Stimulated activated CD8-positive, alpha-beta memory T cell treated with anti-CD3 and anti-CD28 coated beads, Interleukin-7, amount 100 ng/mL, for 1 hour (primary cell): ENCODE measurements at places on chromosomes 3 and 15.

DNA sequence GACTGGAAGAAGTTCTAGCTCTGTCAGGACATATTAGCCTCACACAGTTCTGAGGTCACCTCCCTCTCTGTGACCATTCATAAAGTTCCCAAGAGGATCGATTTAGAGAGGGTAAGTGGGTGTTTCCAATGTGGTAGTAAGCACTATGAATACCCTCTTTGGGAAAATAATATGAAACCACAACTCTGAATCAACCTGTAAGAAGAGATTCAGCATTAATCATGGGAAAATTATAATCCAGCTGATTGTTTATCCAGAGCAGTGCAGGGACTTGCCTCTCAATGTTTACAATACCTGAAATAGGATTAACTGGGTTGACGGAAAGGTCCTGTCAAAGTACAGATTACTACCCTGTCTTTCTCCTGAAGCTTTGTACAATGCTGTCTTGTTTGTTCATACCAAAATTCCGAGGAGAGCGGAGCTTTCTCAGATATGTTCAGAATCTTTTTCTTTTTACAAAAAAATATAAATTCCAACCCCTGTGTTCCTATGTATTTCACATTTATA, 302.9 kb upstream of the DPPA4 start:
- DNase-seq: no peak

DNA sequence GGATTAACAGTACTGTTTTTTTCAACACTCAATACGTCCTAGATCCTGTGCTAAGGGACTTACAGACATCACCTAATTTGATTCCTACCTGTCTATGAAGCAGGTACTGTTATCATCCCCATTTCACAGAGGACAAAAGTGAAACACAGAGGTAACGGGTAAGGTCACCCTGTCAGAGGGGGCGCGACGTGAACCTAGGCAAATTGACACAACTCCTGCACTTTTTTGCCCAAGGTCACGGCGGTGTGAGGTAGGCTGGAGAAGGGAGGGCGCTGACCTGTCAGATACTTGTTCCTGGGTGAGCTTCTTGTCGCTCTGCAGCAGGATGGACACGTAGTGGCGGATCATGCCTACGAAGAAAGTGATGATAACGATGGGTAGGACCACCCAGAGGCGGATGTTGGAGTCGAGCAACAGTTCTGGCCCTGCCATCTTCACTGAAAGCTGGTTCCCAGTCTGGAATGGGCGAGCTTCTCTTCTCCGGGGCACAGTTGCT, 363 bp downstream of the EMC3 start:
- no peak for DNase-seq

GRCh38 chr3:161731968-161732367, 235.4 kb downstream of the OTOL1 start:
- no peak for DNase-seq

- DNase-seq: no peak
These were observed 528.2 kb downstream of the ZIC1 start for GRCh38 chr3:147937341-147937740.

DNA sequence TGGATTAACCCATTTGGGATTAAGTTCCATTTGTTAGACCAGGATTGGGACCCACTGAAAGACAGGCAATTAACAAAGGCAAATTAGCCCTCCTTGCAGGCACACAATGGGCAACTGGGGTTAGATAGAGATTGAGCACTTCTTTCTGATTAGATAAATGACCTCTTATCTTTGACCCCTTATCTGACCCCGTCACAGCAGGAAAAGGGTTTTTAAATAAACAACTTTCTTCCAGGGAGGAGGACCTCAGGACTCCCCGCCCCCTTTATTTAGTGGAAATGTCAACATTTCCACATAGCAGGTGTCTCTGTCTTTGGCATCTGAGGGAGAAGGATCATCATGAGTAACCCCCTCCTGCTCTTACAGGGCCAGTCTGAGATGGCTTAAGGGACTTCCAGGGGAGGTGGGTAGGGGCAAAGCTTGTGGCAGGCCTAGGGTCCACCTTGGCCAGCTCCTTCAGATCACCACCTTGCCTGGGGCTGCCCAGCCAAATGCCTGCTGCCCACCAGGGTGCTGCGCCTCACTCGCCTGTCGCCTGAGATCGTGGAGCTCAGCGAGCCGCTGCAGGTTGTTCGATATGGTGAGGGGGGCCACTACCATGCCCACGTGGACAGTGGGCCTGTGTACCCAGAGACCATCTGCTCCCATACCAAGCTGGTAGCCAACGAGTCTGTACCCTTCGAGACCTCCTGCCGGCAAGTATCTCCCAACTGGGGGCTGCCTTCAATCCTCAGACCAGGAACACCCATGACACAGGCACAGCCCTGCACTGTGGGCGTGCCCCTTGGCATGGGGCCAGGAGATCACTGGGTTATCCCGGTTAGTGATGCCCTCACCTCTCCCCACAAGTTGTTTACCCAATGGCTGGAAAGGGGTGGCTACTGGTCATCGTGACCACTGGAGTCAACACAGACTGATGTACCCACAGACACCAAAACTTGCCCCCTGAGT, 2.6 kb upstream of the WDR6 start:
- no peak for DNase-seq

- DNase-seq: no peak
These were observed 1003.9 kb upstream of the NR2F2 start for GRCh38 chr15:95326431-95327182.

- DNase-seq: no peak
These were observed 1119.6 kb downstream of the ZPLD1 start for GRCh38 chr3:103554451-103554850.

GRCh38 chr3:179027326-179027900, 44.2 kb downstream of the ZMAT3 start:
- no peak for DNase-seq

DNA sequence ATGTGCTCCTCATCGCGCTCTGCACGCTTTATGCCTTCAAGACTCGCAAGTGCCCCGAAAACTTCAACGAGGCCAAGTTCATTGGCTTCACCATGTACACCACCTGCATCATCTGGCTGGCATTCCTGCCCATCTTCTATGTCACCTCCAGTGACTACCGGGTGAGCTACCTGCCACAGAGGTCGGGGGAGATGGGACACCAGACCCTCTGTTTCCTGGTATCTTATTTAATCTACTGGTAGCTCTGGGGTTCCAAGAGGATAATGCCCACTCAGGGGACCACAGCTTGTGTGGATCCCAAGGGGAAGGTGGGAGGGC, 9.1 kb downstream of the GRM2 start:
- DNase-seq: no peak

DNA sequence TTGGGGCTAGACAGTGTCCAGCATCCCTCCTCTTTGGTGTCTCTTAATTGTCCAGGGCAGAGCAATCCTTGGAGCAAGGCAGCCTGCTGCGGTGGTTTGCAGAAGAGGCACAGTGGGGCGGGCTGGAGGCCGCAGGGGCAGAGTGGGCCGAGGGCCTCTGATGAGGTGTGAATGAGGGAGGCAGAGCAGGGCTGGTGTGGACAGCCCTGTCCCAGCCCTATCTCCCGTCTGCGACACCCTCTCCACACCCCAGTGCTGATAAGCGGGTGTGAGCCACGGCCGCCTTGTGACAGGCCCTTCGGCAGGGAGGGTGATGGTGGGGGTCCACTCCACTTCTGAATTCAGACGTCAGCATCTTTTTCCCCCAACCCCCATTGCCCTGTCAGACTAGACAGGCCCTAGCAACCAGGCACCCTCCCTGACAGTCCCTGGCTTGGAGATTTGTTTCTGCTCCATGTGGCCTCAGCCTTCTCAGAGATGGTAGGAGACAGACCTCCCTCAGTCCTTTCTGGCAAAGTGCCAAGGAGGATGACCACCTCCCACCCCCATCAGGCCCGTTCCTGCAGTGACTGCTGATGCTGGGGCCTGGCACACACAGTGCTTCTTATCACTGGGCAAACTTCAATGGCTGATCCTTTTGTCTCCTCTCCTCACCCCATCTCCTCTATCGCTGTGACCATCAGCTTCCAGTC, 37.3 kb downstream of the EXOG start:
- DNase-seq: no peak

- DNase-seq: no peak
These were observed 21.6 kb upstream of the GCNT3 start for GRCh38 chr15:59590027-59590426.

DNA sequence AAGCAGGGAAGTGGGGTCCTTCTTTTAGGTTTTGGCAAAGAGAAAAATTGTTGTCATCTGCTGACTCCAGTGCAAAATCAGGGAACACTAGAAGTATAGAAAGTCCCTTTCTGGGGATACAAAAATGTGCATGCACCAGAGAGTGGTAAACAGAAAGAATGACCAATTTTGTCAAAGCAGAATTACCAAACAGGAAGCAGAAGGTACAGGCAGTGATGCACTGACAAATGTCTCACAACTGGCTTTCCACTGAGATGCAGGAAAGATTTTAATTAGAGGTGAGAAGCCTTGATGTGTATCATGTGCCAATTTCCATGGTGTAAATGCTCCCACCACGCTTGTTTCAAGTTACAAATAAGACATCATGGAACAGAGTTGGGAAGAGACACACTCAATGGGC, 66.0 kb downstream of the TRIM69 start:
- no peak for DNase-seq
